ENCODE measurements at places on chromosomes 5 and 9.

GRCh38 chr9:69696802-69697201, 24.6 kb upstream of the APBA1 start:
- no peak for DNase-seq

DNA sequence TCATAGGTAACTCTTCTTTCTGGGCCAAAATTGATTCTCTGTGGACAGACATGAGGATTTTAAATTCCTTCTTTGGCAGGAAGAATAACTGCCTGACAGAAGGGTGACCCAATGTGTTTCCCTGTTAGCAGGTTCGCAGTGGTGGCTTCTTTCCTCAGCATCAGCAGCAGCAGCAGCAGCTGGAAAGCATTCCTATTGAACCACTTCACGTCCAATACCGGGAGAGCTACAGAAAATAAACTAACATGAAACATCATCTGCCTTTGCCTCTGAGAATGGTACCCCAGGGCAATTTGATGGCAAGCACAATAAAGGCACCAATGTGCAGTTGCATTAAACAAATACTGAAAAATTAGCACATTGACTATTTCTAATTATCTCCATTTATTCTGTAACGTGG, 214.5 kb downstream of the TMEM167A start:
- peak; percentile 20 for DNase-seq

DNA sequence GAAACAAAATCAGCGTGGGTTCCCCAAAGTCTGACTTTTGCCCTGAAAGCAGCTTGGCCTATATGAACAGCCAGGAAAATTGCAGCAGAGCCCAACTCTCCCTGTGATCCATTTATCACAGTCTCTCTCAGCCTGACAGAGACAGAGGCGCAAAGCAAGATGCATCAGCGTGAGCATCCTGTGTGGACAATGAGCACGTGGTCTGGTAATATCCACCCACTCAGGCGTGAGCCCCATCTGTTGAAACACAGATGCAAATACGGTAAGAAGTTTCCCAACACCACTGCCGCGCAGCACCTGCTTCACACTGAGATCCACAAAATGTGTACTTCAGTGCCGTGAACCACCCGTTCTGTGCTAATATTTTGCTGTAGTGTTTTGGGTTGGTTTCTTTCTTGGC, 114.6 kb downstream of the MRPL36 start:
- DNase-seq, result no peak

DNA sequence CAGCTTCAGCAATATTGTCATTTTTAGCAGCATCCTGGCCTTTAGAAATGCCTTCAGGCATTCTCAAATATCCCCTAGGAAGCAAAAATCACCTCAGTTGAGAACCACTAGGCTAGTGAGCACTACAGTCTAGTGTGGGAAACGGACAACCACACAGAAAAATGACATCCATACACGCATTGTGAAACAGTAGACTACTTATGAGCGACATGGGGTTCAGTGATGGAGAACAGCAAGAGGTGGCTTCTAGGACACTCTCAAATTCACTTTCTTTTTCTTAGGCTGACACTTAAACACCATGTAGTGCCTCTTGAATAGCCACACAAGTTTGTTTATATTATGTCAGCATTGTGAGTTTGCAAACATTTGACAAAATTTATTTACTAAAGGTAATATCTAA, 203.0 kb downstream of the KDM4C start:
- DNase-seq, result no peak

- no peak for DNase-seq
Observed at GRCh38 chr9:1554081-1555035, 460.8 kb upstream of the SMARCA2 start.

- no peak for DNase-seq
Observed at GRCh38 chr9:108049671-108050494, 560.3 kb upstream of the KLF4 start.

DNA sequence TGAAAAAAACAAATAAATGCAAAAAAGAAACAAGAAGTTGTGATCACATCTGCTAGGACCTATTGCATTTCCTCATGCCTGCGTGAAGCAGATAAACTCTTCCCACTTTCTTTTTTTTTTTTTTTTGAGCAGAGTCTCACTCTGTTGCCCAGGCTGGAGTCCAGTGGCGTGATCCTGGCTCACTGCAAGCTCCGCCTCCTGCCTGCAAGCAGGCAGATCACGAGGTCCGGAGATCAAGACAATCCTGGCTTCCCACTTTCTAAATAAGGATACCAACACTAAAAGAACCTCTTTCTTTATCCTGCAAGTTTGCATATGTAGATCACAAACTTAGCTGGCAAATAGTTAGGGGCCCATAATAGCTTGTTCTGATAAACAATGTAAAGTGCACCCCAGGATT, 128.6 kb downstream of the ASTN2 start:
- no peak for DNase-seq

- DNase-seq, result no peak
Observed at GRCh38 chr9:99894826-99895225, 11.6 kb upstream of the STX17 start.

DNA sequence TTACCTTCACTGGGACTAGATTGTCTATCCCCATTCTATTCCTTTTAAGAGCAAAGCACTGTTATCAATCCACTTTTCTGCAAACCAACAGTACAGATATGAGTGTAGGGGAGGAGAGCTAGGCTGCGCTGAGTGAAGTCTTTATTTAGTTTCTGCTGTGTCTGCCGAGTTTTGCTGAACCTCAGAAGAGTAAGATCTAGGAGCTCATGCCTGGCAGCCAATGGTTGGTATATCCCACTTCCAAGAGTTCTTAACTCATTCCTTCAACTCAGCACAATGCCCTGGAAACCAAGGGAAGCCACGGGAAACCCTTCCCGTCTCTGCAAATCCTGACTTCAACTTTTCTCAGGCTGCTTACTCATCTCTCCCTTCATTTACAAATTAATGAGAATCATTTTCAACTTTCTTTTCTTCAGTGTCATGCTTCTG, 58.0 kb upstream of the JAK2 start:
- DNase-seq, result no peak

DNA sequence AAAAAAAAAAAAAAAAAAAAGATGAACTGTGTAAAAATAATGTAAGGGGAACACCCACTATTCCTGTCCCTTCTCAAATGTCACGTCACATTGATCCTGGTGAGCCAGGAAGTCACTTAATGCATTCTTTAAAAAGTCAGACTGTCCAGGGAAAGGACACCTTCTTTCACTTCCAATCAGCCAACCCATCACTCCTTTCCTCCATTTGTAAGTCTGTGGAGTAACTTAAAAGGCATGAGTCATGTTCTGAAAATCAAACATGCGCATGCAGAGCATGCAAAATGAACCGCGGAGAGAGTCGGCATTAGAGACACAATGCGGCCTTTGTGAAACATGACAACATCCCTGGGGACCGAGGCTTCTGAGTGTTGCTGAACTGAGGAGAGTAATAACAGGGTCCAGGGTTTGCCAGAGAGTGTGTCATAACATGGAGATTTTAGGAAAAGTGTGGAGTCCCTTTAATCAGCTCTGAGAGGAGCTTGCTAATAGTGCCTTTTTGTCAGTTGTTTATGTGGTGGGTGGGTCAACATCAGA, 77.6 kb upstream of the SEMA6A start:
- peak; percentile 95 for DNase-seq

GRCh38 chr5:6446042-6446441, 2.6 kb upstream of the UBE2QL1 start:
- DNase-seq, result no peak

GRCh38 chr5:59361454-59361853, 532.1 kb downstream of the PDE4D start:
- DNase-seq, result no peak

- no peak for DNase-seq
Observed at GRCh38 chr5:170327168-170327567, 29.6 kb upstream of the LCP2 start.

- no peak for DNase-seq
Observed at GRCh38 chr9:99139868-99140267, 35.0 kb downstream of the TGFBR1 start.

- DNase-seq, result no peak
Observed at GRCh38 chr5:56277573-56277972, 44.4 kb upstream of the ANKRD55 start.

GRCh38 chr9:35423499-35423898, 66.4 kb upstream of the RUSC2 start:
- no peak for DNase-seq

- DNase-seq, result no peak
Observed at GRCh38 chr5:462051-462481, 19.1 kb downstream of the EXOC3 start.

DNA sequence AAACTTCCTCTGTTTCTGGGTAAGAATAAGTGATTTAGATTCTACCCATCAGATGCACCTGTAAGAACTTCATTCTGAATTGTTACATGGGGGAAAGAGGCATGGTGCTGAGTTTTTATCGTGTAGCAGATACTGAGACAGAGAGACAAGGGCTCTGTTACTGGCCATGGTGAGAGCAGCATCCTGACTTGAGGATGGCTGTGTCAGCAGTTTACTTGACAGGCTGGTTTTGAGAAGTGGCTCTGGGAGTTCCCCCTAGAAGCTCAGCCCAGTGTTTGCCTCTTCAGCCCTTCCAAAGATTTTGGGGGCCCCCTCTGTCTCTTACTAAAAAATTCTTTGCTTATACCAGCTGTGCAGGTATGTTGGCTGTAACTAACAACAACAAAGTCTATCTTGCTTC, 510.5 kb downstream of the LRRC70 start:
- DNase-seq, result peak; percentile 15

DNA sequence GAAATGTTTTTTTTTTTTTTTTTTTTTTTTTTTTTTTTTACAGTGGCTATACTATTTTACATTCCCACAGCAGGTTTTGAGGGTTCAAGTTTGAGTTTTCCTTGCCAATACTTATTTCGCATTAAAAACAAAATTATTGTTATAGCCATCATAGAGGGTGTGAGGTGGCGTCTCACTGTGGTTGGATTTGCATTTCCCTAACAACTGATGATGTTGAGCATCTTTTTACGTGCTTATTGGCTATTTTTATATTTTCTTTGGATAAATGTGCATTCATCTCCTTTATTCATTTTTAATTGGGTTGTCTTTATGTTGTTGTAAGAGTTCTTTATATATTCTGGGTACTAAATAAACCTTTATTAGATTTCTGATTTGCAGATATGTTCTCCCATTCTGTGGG, 18.9 kb upstream of the UBLCP1 start:
- no peak for DNase-seq

- DNase-seq, result no peak
Observed at GRCh38 chr9:125255781-125256391, 5.7 kb upstream of the GAPVD1 start.

DNA sequence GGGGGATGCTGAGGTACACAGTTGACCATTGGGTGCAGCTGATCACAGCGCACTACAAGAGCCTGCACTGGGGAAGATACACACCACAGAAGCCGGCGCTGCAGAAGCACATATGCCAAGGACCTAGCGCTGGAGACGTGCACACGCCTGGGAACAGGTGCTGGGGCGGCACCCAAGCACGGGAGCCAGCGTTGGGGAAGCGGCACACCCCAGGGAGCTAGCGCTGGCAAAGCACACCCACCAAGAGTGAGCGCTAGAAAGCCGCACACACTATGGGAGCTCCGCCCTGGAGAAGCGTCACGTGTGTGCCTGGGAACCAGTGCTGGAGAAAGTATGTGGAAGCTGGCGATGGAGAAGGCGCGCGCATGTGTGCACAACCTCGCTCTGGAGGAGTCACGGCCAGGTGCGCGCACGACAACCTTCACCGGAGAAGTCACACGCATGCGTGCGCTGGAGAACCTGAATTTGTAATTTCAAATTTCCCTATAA, 4.5 kb downstream of the FANCC start:
- DNase-seq, result peak; percentile 71

- DNase-seq, result no peak
Observed at GRCh38 chr9:18067548-18068120, 406.3 kb upstream of the ADAMTSL1 start.

GRCh38 chr9:90770182-90770738, 31.4 kb upstream of the SYK start:
- peak; percentile 35 for DNase-seq

DNA sequence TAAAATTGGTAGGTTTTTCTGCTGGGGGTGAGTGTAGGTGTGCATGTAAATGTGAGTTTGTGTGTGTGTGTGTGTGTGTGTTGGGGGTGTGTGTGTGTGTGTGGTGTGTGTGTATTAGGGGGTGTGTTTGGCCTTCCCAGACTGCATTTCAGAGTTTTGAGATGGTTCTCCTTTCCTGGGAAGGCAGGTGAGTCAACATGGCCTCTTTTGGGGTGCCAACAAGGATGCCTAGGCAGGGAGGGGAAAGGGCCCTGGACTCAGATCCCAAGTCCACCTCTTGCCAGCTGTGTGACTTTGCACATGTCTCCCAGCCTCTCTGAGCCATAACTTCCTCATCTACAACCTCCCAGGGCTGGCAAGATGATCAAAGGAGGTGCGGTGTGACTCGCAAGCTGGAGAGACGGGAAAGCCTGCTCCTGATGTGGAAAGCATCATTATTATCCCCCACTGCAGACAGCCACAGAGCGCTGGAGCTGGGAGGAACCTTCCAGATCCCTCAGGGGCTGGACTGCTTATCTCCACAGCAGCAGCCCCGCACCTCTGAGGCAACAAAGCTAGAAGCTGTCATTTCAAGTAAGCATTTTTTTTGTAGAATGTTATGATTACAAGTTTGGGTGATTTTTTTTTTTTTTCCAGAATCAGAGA, 63.5 kb upstream of the TBC1D2 start:
- no peak for DNase-seq

- no peak for DNase-seq
Observed at GRCh38 chr5:31944684-31945445, 229.3 kb downstream of the GOLPH3 start.

GRCh38 chr9:31908891-31909480, 475.5 kb upstream of the ACO1 start:
- no peak for DNase-seq

GRCh38 chr5:176995896-176996767, 10.4 kb downstream of the UIMC1 start:
- DNase-seq, result no peak

DNA sequence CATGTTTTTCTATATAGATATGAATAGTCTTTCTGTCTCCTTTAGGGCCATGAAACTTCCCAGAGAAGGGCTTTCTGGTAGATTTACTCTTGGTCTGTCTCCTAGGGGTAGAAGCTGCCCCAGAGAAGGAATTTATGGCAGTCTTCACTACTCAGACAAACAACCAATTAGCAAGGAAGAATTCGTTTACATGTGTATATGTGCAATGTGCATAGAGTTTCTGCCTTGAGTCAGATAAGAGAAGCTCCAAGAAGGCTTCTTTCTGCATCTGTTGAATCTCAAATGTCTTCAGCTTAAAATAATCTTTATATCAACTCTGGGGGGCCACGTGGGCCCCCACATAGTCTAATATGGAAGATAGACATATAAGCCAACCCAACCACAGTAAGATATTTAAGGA, 7.6 kb upstream of the CLINT1 start:
- no peak for DNase-seq

- DNase-seq, result no peak
Observed at GRCh38 chr5:90881626-90882150, 323.1 kb downstream of the ADGRV1 start.

- no peak for DNase-seq
Observed at GRCh38 chr5:138711087-138711486, 42.1 kb upstream of the CTNNA1 start.

GRCh38 chr5:175387144-175387543, 56.8 kb downstream of the DRD1 start:
- no peak for DNase-seq
